HTR-8/SVneo (cell line): ENCODE measurements at places on chromosomes 5 and 9.
A peak's percentile ranks its signal among the peaks of the same experiment; 100 is the strongest.

DNA sequence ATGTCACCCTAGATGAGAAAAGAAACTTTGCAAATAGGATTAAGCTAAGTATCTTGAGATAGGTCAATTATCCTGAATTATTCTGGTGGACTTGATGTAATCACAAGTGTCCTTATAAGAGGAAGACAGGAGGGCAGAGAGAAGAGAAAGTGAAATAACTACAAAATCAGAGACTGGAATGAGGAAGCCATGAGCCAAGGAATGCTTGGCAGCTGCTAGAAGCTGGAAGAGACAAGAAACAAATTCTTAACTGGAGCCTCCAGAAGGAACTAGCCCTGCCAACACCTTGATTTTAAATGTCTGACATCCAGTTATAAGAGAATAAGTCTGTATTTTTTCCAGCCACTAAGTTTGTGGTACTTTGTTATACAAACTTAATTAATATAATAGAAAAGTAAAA, 480.0 kb downstream of the NR2F1-AS1 start:
- no peak for DNase-seq

DNA sequence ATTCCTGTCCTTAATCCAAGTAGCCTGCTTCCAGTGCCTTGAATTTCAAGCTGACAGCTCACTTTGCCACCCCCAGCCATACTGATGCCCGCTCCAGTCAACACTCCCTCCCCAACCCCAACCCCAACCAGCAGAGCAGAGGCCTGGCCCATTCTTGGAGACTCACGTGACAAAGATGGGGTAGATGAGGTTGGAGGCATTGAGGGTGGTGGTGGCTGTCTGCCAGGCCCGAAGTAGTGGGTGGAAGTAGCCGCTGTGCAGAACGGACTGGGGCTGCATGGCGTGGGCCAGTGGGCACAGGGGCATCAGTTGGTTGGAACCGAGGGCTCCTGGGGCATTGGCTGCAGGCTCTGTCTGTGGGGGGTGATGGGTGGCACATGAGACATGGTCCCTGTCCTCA, 7.8 kb downstream of the ALAD start:
- DNase-seq: no peak

DNA sequence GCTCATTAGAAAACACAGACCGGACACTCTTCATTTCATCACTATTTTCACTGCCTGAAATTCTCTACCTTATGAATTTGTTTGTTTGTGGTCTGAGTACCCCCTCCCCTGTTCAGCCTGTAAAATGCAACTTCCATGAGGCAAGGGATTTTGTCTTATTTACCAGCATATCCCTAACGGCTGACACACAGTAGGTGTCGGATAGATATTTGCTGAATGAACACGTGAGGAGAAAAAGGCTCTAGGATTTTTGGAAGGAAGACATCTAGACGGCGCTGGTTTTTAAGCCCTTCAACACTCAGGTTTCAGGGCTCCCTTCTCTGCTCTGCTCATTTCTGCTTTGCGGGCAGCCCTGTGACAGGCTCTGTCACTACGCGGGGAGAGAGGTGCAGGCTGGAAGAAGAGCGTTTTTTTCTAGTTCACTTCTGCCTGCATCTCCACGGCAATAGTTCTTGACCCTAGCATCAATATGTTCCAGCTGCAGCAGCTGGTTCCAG, 41.0 kb downstream of the KCNMB1 start:
- no peak for DNase-seq

- no peak for DNase-seq
These were observed 80.2 kb downstream of the KCNIP1 start for GRCh38 chr5:170584003-170584402.

GRCh38 chr5:76085243-76085579, 2.0 kb downstream of the SV2C start:
- DNase-seq: no peak

- no peak for DNase-seq
These were observed 422.3 kb downstream of the SPATA31D1 start for GRCh38 chr9:82410866-82411265.

DNA sequence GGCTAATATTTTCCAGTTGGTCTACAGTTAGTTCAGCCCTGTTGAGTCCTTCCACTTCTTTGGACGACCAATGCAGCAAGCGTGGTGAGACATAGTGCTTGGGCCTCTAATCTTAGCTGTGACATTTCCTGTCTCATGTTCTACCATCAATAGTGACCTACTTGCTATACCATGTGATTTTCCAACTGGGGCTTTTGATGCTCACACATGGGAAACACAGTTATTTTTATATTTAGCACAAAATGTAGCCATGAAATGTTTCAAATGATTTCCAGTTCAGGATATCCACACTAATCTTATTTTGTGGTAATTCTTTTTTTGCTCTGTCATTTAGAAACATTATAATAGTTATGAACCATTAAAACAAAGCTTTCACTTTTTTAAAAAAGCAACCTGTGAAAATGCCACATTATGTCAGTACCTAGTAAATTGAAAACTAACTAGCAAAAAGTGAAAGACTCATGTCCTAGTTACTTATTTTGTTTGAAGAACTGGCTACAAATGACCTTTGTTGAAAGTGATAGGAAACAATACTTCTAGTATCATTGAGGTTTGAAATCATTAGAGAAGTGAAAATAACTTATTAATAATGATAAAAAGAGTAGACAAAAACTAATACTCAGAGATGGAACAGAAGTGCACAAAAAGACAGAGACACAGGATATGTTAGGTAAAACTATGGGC, 18.3 kb downstream of the MARCHF3 start:
- no peak for DNase-seq

DNA sequence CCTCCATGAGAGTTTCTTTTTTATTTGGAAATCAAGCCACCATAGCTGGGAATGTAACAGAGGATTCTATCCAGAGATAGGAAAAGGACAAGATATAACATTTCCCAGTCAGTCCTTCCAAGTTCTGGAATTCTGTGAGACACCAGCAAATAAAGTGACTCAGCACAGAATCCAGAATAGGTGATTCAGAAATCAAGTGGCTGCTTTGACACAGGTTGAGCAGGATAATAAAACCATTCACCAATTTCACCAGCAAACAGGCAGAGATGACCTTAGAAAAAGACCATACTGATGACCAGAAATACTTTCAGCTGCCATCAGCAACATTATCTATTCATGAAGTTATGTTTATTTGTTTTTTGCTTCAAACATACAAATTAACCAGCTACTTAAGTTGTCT, 491.5 kb upstream of the TUSC1 start:
- DNase-seq: no peak

DNA sequence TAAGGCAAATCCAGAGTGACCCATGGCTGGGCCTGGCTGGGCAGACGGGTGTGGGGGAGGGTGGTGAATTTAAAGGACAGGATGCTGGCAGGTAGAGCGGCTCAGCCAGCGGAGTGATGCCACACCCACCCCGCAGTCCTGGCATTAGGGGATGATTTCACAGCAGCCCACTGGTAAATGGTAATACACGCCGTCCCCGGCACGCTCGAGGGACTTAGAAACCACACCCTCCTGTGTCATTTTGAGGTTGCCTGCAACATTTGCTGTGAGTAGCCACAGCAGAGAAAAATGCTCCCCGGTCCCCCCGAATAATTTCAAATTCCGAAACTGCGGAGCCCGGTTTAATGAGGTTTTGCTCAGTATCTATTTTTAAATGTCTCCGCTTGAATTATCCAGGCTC, 71.3 kb upstream of the FCN2 start:
- DNase-seq: no peak

DNA sequence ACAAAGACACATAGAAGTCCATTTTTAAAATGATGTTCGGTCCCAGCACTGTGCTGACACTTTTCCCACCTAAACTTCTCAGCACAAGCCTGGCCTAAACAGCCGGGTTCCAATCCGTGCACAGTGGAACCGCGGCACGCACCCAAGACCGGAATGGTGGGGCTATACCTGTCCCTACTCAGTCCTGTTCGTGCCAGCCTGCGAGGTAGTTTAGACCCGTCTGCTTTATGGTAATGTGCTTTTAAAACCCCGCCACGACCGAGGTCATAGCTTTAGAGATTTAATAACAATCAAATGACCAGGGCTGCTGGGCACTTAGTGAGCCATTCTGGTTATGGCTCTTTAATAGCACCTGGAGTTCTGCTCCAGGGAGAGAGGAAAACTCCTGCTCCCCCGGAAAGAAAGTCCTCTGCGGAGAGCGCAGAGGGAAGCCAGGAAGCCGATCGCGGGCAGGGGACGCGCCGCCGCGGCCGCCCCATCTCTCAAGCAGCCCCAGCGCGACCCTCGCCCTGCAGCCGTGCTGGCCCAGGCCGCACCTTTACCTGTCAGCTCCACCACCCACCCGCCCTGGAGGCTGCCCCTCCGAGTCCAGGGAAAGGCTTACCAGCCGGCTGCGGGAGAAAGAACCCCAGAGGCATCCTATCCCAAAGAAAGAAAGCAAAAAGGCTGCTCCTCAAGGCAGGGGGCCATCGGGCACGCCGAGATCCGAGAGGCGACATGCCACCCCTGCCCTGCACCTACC, 511 bp downstream of the ARL15 start:
- DNase-seq: peak; percentile 58

DNA sequence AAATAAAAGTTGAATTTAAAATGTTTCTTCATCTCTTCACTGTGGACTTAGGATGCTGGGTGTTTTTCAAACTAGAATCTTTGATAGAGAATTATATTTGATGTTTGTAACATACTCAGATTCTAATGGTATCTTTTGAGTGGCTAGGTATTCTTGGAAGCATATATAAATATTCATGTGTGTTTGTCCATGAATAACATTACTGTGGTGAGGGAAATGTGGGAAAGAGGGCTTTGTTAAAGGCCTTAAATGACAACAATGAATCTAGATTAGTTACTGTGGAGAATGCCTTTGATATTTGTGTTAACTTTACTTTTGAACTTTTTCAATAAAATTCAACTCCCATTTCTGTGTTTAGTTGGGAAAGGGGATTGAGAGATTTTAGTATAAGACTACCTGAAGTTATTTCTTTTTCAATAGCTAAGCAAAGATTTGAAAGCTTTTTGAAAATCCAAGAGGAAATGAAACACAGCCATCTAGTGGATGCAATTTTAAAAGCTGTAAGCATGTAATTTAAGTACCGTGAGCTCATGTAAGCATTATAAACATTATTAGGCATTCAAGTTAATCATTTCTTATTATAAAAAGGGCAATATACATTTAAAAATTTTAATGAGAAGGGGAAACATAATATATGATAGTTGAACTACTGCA, 69.6 kb downstream of the CCDC171 start:
- DNase-seq: no peak

- DNase-seq: no peak
These were observed 1.5 kb downstream of the CCNO start for GRCh38 chr5:55231919-55232270.

GRCh38 chr5:103428411-103428871, 134.1 kb downstream of the NUDT12 start:
- DNase-seq: no peak

- DNase-seq: no peak
These were observed 97.1 kb downstream of the GABRA1 start for GRCh38 chr5:161944974-161945373.
